Hepatocyte (in vitro differentiated cells): ENCODE measurements at places on chromosomes 5 and 9. TPM values are rescaled to one million over a fixed set of nuclear protein-coding genes. Genes with fewer than 3 reads are reported as not detected.
A peak's percentile ranks its signal among the peaks of the same experiment; 100 is the strongest.

Gene SPATA6L
- total RNA-seq: 1.0 and 2.5 TPM in 2 replicates

DNA sequence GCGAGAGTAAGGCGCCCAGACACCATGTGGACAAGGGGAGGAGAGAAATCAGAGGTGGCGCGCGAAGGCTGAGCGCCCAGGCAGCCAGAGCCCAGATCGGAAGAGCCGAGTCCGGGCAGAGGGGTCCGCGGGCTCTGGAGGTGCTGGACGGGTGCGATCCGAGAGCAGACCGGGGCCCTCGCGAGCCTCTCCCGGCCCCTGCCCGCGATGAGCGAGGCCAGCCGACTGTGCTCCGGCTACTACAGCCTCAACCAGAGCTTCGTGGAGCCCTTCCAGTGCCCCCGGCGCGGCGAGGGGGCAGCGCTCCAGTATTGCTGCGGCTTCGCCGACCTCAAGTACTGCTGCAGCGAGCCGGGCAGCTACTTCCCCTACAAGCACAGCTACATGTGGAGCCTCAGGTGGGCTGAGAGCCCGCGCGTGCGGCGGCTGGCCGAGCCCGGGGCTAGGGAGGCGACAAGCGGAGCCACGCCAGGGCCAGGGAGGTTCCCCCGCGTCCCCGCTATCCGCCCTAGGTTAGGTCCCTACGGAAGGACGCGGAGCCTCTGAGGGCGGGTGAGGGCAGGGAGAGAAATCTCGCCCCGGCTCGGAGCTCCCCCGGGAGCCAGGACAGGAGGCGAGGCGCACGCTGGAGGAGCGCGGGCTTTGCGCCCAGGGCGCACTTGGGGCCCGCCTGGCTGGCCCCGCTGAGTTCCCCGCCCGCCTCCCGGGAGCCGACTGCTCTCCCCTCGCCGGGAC is at the start of gene SHISAL2B:
Gene SHISAL2B (plus strand): TSS at position 87 of the 735 bp plus-strand sequence. CDS start 121 bp downstream, at position 208.
- DNase-seq: peak; percentile 35

DNA sequence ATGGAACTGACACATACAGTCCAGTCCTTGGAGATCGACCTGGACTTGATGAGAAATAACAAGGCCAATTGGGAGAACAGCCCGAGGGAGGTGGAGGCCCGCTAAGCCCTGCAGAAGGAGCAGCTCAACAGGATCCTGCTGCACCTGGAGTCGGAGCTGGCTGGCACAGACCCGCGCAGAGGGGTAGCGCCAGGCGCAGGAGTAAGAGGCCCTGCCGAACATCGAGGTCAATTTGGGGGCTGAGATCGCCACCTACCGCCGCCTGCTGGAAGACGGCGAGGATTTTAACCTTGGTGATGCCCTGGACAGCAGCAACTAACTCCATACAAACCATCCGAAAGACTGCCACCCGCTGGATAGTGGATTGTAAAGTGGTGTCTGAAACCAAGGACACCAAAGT is 1610.1 kb upstream of the ACO1 start:
- no peak for DNase-seq

GRCh38 chr5:140548300-140548688 is 832 bp downstream of the EIF4EBP3 start:
- peak; percentile 37 for DNase-seq

DNA sequence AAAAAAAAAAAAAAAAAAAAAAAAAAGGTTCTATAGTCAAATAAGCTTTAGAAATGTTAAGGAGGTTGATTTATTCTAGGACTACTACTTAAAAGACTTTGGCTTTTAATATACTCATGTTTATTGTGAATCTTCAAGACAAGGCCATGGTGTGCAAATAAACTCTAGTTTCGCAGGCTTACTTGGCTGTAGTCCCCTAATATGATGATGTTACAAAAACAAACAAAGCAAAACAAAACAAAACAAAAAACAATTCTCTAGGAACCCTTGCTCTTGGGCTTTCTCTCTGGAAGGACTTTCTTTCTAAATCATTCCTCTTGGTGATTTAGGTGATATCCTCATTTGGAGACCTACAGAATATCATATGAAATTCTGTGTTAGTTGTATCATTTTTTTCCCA is 172.0 kb downstream of the GDNF start:
- DNase-seq: no peak

DNA sequence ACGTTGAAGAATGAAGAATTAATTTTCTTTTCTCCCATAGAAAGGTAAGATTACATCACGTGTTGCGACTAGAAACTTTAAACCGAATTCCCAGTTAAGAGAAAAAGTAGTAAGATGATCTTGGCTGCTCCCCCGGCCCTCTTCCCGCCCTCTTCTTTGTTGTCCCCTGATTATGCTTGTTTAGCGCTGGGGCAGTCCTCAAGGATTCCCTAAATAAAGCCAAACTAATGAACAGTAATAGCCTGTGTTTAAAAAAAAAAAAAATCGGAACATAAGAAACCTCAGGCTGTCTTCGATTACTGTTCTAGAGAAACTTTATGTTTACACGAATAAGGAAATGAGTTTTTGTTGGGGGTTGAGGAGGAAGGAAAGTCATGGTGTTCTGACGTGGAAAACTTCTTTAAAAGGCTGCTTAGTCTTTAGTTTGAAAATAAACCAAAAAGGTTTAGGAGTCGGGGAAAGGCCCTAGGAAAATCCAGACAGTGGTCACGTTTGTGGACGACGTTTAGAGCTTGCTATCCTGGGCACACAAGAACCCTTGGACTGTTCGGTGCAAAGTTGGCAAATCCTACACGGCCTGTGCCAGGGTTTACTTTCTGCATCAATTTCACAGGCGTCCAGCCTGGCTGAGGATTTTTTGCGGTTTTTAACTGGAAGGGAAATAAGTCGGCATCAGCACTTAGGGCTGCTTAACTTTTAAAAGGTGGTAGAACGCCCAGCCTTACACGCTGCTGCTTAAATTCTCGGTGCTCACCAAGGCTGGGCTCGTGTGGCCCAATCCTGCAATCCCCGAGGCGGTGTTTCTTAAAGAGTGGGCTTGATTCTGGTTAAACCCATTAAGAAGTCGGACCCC is 1.1 kb upstream of the MAT2B start:
- DNase-seq: peak; percentile 65

DNA sequence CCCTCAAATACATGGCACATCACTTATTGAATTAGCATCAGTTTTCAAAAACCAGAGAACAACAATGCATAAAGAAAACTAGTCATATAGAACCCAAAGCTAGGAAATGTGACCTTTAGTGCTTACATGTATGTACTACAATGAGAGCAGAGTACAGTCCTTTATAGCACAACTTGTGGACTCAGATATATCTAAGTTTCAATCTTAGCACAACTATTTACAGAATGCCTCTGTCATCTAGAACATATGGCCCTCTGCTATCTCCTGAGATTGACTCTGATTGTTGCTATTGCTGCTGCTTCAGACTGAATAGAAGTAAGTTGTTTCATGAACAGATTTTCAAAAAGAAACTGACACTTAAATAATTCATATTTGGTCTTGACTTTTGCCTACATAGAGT is 1536.2 kb downstream of the EFNA5 start:
- DNase-seq: no peak

DNA sequence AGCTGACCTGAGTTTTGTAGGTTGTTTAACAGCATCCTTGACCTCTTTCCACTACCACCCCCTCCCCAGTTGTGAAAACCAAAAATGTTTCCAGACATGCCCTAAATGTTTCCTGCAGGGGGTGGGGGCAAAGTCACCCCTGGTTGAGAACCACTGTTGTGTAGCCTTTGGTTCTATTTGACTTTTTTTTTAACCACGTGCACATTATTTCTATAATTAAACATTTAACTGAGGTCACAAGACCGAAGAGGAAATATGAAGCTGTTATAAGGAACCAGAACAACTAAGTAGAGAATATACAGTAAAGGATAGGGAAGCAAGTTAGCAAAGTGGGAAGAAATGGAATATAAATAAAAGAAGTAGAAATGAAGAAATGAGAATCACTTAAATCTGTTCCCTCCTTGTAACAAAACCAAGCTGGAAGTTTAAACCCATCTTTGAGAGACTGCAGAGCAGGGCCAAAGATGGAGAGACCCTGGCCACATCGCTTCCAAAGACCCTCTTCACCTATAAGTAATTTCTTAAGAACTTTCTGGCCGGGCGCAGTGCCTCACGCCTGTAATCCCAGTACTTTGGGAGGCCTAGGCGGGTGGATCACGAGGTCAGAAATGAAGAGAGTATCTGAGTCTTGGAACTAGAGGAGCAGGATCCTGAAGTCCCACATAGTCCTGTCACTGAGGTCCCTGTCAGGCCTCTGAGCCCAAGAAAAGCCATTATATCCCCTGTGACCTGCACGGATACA is 14.4 kb downstream of the SIT1 start:
- DNase-seq: no peak

- DNase-seq: no peak
Observed at GRCh38 chr9:123238365-123238764, 30.0 kb downstream of the STRBP start.

DNA sequence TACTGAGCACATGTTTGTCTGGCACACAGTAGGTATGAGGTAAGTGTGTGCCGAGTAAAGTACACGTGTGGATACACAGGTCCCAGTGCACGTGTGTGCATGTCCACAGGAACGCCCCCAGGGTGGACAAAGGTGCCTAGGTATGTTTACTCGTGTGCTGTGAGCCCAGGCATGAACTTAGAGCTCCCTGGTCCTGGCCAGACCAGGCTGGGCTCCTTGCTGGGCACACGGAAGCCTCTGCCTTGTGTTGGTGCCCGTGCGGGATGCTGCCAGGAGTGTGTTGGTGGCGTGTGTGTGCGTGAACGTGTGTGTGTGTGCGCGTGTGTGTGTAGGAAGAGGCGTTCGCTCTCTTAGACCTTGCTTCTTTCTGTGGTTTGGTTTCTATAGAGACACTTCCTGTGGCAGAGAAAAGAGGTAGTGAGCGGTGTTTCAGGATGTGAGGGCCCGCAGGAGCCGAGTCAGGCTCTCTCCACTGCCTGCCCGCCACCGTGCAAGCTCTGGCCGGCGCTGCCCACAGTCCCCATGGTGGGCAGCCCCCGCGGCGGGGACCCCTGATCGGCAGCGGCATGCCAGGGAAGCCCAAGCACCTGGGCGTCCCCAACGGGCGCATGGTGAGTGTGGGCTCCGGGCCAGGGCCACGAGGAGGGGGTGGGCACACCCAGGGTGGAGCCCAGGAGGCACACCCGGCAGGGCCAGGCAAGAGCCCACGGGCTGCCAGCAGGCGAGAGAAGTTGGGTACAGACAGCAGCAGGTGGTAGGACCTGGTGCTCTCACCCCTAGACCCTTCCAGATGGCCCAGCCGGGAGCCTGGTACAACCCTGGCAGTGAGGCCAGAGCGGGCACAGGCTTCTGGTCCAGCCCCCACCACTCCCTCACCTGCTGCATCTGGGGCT is at the start of gene RGS14:
Gene RGS14 (plus strand): TSS at position 466 of the 893 bp plus-strand sequence. CDS start 101 bp downstream, at position 567.
- DNase-seq: no peak

DNA sequence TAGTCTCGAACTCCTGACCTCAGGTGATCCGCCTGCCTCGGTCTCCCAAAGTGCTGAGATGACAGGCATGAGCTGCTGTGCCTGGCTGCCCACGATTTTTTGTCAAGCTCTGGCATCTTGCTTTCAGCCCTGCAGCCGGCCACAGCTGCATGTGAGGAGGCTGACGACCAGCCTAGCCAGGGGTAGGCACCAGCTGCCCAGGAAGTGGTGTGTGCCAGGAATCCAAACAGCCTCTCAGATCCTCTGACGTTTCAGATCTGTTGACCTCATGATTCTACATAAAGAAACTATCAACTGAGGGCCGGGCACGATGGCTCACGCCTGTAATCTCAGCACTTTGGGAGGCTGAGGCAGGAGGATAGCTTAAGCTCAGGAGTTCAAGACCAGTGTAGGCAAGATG is 19.0 kb downstream of the DYNC2I2 start:
- DNase-seq: no peak

- DNase-seq: no peak
Observed at GRCh38 chr9:110620726-110621125, 41.2 kb upstream of the SVEP1 start.

DNA sequence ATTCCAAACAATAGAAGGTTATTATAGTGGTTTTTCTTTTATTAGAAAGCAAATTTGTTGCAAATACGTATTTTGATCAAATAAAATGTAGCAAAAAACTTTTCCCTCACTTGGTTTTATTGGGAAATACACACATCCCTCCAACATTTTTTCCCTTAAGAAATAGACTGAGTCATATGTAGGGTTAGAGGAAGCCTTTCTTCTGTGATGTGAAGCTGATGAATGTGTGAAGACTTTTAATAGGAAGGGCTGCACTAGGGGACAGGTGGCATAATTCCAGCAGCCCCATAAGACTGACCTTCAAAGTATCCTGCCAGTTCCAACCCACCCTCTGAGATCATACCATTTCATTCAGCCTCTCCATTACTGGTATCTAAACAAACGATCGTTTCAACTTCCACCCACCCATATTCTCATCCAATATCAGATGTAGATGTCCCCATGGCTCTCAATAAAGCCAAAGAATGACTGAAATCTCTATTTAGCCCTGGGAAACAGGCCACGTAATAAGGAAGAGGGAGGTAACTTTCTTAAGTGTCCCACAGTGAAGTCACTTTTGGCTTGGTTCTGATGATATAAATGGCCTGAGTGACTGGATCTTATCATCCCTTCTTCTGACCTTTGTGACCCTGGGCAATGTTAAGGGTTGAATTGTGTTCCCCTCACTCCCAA is 64.7 kb upstream of the LPAR1 start:
- no peak for DNase-seq

DNA sequence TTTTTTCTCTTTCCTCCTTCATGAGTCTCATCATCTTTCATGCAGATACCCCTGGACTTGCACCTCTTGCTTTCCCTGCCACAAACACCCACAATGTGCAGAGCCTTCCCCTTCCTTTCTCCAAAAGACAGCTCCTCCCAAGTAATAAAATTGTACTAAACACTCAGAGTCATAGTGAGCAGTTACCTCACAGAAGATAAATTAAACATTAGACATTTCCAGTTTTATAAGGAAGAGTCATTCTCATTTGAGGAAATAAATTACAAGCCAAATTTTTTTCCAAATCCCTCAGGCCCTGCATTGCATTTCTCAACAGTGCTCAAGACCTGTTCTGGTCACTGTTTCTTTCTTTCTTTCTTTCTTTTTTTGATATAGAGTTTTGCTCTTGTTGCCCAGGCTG is 131.5 kb downstream of the ATPSCKMT start:
- no peak for DNase-seq

- DNase-seq: no peak
Observed at GRCh38 chr5:150489360-150490295, 18.3 kb upstream of the NDST1 start.

DNA sequence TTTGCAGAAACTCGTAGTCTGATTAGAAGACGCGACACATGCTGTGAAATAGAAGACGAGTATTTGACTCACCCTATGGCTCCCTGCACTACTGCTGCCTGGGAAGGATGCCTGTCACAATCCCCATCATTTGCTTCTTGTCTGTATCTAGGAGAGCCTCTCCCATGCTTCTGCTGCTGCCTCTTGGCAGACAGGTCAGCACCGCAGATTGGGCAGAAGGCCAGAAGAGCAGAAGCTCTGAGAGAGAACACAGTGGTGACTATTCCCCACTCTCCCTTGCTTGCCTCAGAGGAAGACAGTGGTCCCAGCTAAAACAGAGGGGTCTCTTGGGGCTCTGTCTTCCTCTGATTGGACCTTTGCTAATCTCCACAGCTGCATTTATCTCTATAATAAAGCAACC is 84.0 kb upstream of the SMIM32 start:
- no peak for DNase-seq
